ENCODE measurements at places on chromosomes 13 and 19. TPM values are rescaled to one million over a fixed set of nuclear protein-coding genes. Genes with fewer than 3 reads are reported as not detected.

DNA sequence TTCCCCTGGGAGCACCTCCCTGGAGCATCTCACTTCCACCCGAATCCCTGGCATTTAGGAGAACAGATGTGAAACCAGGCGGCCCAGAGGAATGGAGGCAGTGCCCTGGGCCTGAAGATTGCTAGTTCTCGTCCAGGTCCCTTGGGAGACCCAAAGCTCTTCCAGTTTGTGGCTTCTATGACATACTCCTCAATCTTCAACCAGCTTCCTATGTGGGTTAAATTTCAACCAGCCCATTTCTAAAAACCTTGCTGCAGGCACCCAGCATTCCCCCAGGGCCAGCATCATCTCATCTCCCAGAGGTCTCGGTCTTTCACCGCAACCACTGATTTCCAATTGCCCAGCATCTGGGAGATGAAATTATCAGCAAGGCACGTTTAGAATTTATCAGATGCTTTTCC lies 46.0 kb upstream of the STK24 start:
- no peaks in the 10 kb centered on the region for H3K4me1 ChIP-seq
- no peak overlapping the region for H3K4me3 ChIP-seq
- no peak overlapping the region for H3K27ac ChIP-seq

- no peak overlapping the region for H3K27ac ChIP-seq
- H3K27me3 ChIP-seq: peaks cover 15% of the 10 kb centered on the region
- no peak overlapping the region for H3K4me3 ChIP-seq
- H3K4me1 ChIP-seq: no peaks in the 10 kb centered on the region
- DNase-seq: no peak
- H3K36me3 ChIP-seq: no peaks in the 10 kb centered on the region
These were observed 23.1 kb upstream of the TNFRSF19 start for GRCh38 chr13:23547000-23547590.

- H3K27ac ChIP-seq: no peak overlapping the region
- H3K4me3 ChIP-seq: no peak overlapping the region
- H3K4me1 ChIP-seq: peaks cover 5% of the 10 kb centered on the region
- no peak for DNase-seq
These were observed 3.6 kb downstream of the C2CD4C start for GRCh38 chr19:405121-405965.

GRCh38 chr19:19025861-19026260 lies 7.5 kb downstream of the SUGP2 start:
- no peak overlapping the region for H3K4me3 ChIP-seq
- no peak for DNase-seq
- H3K4me1 ChIP-seq: peaks cover 32% of the 10 kb centered on the region
- H3K27ac ChIP-seq: no peak overlapping the region
- peaks cover 59% of the 10 kb centered on the region for H3K36me3 ChIP-seq

DNA sequence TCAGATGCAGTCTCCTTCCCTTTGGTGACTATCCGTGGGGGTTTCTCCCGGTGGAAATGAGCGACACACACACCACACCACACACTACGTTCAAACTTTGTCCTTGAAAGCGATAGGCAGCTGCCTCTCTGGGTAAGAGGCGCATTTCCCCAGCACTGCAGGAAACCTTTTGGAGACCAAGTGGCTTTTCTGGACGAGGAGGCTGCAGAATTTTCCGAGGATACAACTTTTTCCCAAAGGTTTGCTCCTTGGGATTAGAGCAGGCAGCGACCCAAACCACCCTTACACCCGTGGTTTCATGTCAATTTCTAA lies 38.2 kb upstream of the FLT1 start:
- DNase-seq: no peak
- peaks cover 25% of the 10 kb centered on the region for H3K27me3 ChIP-seq
- H3K4me3 ChIP-seq: peak overlapping the region; percentile 45
- no peak overlapping the region for H3K27ac ChIP-seq
- H3K36me3 ChIP-seq: no peaks in the 10 kb centered on the region

Gene IGFL1
- not detected for total RNA-seq

- H3K36me3 ChIP-seq: peaks cover 6% of the 10 kb centered on the region
- no peak for DNase-seq
- H3K4me3 ChIP-seq: peak overlapping the region; percentile 44
These were observed 82.8 kb downstream of the STARD13 start for GRCh38 chr13:33202644-33203169.

Gene POU4F1
- total RNA-seq: 0.23 TPM

- H3K4me3 ChIP-seq: no peak overlapping the region
- no peaks in the 10 kb centered on the region for H3K36me3 ChIP-seq
- H3K27me3 ChIP-seq: peaks cover 16% of the 10 kb centered on the region
- no peak overlapping the region for H3K27ac ChIP-seq
These were observed 116.1 kb upstream of the TSC22D1 start for GRCh38 chr13:44692173-44692713.

GRCh38 chr13:39347926-39348901 lies 254.8 kb downstream of the LHFPL6 start:
- no peaks in the 10 kb centered on the region for H3K4me1 ChIP-seq
- no peak overlapping the region for H3K4me3 ChIP-seq
- H3K27me3 ChIP-seq: peaks cover 4% of the 10 kb centered on the region
- no peak overlapping the region for H3K27ac ChIP-seq
- H3K36me3 ChIP-seq: no peaks in the 10 kb centered on the region

- H3K4me1 ChIP-seq: no peaks in the 10 kb centered on the region
- peaks cover 4% of the 10 kb centered on the region for H3K27me3 ChIP-seq
- H3K4me3 ChIP-seq: no peak overlapping the region
- no peaks in the 10 kb centered on the region for H3K36me3 ChIP-seq
- H3K27ac ChIP-seq: no peak overlapping the region
- DNase-seq: no peak
These were observed 22.1 kb downstream of the CLEC11A start for GRCh38 chr19:50745221-50745620.

Gene ATP4A
- total RNA-seq: not detected

- no peak for DNase-seq
- no peaks in the 10 kb centered on the region for H3K36me3 ChIP-seq
- H3K27me3 ChIP-seq: no peaks in the 10 kb centered on the region
- no peak overlapping the region for H3K4me3 ChIP-seq
These were observed 1658.6 kb upstream of the MIR17HG start for GRCh38 chr13:89688918-89689317.

Gene CLPTM1
- 93.1 TPM for total RNA-seq

DNA sequence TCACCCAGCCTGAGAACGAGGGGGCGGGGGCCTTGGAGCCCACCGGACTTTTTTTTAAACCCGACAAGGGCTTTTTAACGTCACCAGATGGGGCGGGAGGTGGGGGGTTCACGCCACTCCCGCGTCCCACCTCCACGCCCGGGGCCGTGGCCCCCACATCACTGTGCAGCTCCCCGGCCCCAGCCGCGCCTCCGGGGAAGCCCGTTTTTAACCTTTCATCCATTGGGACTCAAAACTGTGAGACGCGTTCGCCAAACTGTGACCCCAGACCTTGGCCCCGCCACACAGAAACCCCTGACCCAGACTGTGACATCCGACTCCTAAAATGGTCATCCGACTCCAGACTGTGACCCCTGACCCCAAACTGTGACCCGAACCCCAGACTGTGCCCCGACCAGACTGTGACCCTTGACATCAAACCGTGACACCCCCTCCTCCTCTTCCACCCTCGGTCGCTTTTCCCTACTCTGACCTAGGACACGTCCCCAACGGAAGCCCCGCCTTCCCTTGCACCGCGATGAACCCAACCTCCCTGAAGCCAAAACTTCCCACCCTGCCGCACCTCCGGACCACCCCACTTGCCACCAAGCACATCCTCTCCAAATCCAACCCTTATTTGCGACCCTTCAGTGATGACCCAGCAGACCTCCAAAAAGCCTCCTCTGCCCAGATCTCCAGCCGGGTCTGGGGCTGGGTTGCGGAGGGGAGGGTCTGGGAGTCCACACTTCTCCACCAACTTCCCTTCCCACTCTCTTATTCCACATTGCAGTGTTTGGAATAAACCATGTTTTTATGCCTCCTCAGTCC lies 1.5 kb upstream of the GRWD1 start:
- peaks cover 19% of the 10 kb centered on the region for H3K36me3 ChIP-seq
- DNase-seq: no peak
- peak overlapping the region; percentile 92 for H3K4me3 ChIP-seq

- DNase-seq: no peak
- no peak overlapping the region for H3K4me3 ChIP-seq
- H3K27ac ChIP-seq: no peak overlapping the region
These were observed 329.0 kb downstream of the ZNF536 start for GRCh38 chr19:30701178-30701577.

- no peaks in the 10 kb centered on the region for H3K27me3 ChIP-seq
- peak overlapping the region; percentile 96 for H3K27ac ChIP-seq
- H3K4me1 ChIP-seq: peaks cover 33% of the 10 kb centered on the region
- peak overlapping the region; percentile 98 for H3K4me3 ChIP-seq
- peaks cover 27% of the 10 kb centered on the region for H3K36me3 ChIP-seq
- peak; percentile 89 for DNase-seq
These were observed 1.7 kb downstream of the JUND start for GRCh38 chr19:18279516-18280246.

DNA sequence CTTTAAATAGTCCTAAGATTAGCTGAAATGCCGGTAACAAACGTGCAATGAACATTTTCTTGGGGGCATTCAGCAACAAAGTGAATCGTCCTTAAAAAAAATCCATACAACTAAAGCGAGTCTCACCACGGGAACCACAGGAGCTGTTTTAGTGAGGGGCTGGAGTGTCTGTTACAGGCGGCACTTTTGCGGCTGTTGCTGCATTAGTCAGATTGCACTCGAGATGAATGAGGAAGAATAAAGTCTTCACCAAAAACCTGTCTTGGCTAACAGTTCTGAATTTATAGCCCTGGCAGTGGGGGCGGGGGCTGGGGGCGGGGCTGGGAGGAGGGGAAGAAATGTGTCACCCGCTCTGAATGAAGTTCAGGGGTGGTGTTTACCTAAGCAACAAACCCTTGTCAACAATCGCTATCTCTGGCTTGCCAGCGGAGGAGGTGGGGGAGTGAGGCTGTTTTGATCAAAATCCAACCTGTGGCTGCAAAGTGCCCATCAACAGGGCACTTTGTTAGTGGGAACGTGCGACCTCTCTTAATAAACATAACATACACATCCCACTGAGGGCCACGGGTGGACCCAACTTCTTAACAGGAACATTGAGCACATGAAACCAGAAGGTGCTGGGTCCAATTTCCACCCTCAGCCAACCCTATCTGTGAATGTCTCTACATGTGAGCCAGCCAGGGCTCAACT lies 44.5 kb downstream of the RFX2 start:
- peaks cover 48% of the 10 kb centered on the region for H3K4me1 ChIP-seq
- peak overlapping the region; percentile 81 for H3K27ac ChIP-seq
- H3K36me3 ChIP-seq: peaks cover 4% of the 10 kb centered on the region
- no peaks in the 10 kb centered on the region for H3K27me3 ChIP-seq

Gene SNRNP70
- total RNA-seq: 259 TPM

Gene ZNF865
- total RNA-seq: 12.6 TPM

Gene MRPS31
- total RNA-seq: 42.6 TPM

Gene GARRE1
- total RNA-seq: 13.1 TPM

Gene TLE2
- 1.1 TPM for total RNA-seq

Gene CDX2
- not detected for total RNA-seq

DNA sequence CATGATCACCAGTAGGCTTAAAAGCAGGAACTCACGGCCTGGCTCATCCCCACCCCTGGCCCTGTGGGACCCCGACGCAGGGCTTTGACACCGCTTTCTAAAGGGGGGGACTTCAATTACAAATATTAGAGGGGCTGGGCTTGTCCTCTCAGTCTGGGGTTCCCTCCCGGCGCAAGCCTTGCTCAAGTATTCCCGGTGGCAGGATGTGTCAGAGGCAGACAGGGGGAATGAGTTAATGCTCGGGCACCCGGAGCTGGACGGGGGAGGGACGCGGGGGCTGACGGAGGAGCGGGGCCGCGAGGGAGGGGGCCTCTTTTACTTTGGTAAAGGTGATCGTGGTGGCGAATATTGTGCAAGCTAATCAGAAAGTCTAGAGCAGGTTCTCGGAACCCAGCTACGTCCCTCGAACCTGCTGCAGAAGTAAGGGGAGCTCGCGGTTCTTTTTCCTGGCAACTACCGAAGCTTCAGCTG lies 1.1 kb downstream of the FGF14 start:
- peak overlapping the region; percentile 69 for H3K4me3 ChIP-seq
- no peak for DNase-seq
- no peaks in the 10 kb centered on the region for H3K36me3 ChIP-seq
- H3K27ac ChIP-seq: no peak overlapping the region

Gene CD33
- 6.3 TPM for total RNA-seq

DNA sequence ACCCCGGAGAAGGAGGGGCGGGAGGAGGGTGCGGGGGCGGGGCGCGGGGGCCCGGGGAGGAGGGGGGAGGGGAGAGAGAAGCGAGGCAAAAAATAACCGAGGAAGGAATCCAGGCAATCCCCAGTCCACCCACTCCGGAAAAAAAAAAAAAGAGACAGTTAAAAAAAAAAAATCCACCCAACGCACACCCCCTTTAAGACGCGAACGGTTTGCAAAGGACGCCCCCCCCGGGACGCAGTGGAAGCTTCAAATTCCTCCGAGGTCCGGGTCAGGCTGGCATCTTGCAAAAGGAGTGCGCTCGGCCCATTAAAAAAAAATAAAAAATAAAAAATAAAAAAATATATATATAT lies at the start of gene CACNA1A:
TSS of gene CACNA1A (minus strand) at position 9 of the 350 bp plus-strand sequence. CDS start 255 bp downstream, outside the sequence.
- no peaks in the 10 kb centered on the region for H3K4me1 ChIP-seq
- peaks cover 47% of the 10 kb centered on the region for H3K27me3 ChIP-seq
- no peak for DNase-seq
- H3K27ac ChIP-seq: no peak within 1 kb of the TSS
- H3K36me3 ChIP-seq: no peaks in the 10 kb centered on the region

- no peaks in the 10 kb centered on the region for H3K4me1 ChIP-seq
- H3K4me3 ChIP-seq: no peak overlapping the region
These were observed 1287.1 kb downstream of the PCDH9 start for GRCh38 chr13:65943024-65943423.

Gene B3GNT8
- 0.44 TPM for total RNA-seq

Gene ZNF649
- 12.3 TPM for total RNA-seq

DNA sequence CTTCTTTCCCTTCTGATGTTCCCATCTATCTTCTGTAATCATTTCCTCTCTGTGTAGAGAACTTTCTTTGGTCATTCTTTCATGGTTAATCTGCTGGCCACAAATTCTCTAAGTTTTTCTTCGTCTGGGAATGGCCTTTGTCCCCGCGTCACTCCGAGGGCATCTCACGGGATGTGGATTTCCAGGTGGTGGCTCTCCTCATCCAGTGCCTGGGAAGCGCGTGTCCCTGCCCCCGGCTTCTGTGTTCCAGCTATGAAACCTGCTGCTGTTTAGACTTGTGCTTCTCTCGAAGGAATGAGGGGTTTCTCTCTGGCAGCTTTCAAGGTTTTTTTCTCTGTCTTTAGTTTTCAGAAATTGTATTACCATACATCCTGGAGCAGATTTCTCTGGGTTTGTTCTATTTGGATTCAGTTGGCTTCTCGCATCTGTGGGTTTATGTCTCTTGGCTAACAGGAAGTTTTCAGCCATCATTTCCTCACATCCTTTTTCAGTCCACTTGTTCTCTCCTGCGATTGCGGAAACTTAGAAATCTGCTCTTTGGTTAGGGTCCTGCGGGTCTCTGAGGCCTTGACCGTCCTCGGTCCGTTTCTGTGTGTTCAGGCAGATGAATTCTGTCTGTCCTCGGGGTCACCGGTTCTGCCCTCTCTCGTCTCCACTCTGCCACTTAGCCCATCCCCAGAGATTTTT lies 36.9 kb upstream of the DCUN1D2 start:
- H3K4me3 ChIP-seq: no peak overlapping the region
- H3K4me1 ChIP-seq: no peaks in the 10 kb centered on the region
- DNase-seq: no peak
- H3K27me3 ChIP-seq: no peaks in the 10 kb centered on the region
- peaks cover 7% of the 10 kb centered on the region for H3K36me3 ChIP-seq

Gene CD22
- 5.1 TPM for total RNA-seq

- H3K4me1 ChIP-seq: no peaks in the 10 kb centered on the region
- peaks cover 31% of the 10 kb centered on the region for H3K36me3 ChIP-seq
- H3K27me3 ChIP-seq: no peaks in the 10 kb centered on the region
- H3K27ac ChIP-seq: no peak overlapping the region
- no peak overlapping the region for H3K4me3 ChIP-seq
- no peak for DNase-seq
These were observed 7.0 kb upstream of the TMC4 start for GRCh38 chr19:54179921-54180461.
